ENCODE measurements at places on chromosomes 5 and 9.

DNA sequence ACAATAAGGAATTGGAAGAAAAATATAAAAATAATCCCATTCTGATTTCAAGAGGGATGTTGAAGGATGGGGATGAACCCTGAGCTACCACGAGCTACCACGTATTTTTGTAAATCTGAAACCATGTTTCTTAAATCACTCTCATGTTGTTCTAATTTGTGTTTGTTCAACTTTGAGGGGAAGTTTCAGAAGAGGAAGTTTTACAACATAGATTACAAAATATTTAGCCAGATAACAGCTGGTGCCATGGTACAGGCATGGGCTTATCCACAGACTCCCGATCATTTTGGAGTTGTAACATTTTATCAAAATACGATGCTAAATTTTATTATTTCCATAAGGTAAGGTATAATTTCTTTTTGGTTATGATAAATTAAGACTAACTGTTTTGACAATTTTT is 15.2 kb downstream of the CCDC125 start:
- no peak for DNase-seq

GRCh38 chr9:24118190-24118589 is 292.1 kb upstream of the ELAVL2 start:
- no peak for DNase-seq

GRCh38 chr9:121368745-121369144 is 1.3 kb downstream of the STOM start:
- no peak for DNase-seq

DNA sequence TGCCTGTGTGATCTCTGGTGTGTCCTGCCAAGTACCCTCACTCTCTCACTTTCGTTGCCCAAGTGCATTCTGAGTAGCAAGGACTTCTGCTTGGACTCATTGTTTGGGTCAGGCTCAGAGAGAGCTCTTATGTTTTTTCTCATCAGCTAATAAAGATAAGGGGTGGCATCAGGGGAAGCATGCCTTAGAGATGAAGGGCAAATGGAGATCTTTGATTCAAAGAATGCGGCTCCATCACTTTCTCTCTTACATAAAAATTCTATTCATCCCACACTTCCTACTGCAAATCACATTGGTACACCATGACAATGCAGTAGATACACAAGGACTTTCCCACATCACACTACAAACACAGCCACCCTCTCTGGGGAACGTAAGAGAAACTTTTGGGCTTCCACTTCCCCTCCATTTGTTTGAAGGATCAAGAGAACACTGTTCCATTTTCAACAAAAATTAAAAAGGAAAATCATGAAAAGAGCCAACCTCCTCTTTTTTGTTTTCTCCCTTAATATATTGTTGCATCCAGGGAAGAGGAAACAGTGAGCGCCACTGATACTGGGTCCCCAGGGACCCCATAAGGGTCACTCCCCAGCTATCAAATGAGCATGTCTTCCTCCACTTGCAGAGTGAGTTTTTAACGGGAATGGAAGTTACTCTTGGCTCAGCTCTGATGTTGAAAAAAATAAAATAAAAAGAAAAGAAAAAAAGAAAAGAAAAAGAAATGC is 73.0 kb downstream of the ZNF366 start:
- no peak for DNase-seq

- no peak for DNase-seq
Observed at GRCh38 chr5:68354315-68354714, 138.8 kb downstream of the PIK3R1 start.

DNA sequence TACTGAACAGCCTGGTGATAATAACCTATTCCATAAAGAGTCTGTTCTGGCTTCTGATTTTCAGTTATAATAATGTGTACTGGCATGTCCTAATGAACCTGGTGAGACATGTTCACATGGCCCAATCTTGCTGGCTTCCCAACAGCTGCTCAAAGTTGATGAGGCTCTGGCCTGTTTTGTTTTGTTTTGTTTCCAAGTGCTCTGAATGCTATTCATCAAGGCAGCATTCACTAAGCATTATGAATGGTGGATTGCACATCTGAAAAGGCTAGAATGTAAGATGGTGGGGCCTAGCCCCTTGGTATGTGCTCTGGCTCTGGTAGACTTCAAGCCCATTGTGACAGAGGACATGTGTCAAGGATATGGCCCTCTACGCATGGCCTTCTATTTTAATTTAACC is 388.5 kb downstream of the PSAT1 start:
- no peak for DNase-seq

DNA sequence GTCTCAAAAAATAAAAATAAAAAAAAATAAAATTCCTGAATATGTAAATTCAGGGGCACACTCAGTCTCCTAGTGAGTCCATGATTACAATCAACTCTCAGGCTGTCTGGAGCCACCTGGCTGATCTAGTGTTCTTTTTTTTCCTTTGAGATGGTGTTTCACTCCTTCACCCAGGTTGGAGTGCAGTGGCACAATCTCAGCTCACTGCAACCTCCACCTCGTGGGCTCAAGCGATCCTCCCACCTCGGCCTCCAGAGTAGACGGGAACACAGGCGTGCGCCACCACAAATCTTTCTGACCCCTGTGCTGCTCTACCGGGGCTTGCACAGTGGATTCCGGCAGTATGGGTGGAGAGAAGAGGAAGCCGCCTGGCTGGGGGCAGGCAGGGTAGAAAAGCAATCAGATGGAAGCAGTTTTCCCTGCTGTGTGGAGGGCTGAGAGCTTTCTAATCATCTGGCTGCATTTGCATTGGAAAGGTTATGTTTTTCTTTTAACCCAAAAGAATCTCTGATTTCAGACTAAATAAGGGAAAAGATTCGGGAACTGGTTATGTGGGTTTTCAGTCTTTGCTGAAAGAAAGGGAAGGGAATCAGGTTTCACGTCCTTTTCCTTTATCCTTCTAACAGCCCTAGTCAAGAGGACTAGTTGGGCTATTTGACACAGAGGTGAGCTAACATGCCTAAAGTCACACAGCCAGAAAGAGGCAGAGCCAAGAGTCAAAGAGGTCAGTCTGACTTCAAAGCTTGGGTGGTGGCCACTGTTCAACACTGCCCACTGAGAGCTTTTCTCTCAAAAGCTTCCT is 26.3 kb upstream of the CORO2A start:
- DNase-seq: no peak

- DNase-seq: peak; percentile 22
Observed at GRCh38 chr5:158754018-158754514, 345.6 kb downstream of the EBF1 start.

GRCh38 chr5:115379622-115380344 is 83.3 kb upstream of the CCDC112 start:
- DNase-seq: peak; percentile 71

GRCh38 chr5:91224969-91225368 is 158.1 kb downstream of the ARRDC3 start:
- no peak for DNase-seq

DNA sequence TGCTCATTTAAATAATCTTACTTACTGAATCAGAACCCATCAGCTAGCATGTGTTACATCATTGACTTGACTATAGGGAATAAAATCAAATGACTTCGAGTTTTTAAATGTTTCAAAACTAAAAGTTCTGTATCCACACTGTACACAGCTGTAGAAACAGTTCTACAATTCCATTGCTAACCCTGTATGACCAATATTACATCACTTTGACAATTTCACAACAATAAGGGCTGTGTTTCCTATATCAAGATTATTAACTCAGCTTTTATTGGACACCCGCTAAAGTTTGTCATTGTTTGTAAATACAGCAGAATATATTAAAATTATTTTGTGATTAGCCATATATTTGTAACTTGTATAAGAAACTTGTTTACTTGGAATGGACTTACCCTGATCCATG is 540.8 kb downstream of the PRELID2 start:
- DNase-seq: no peak

DNA sequence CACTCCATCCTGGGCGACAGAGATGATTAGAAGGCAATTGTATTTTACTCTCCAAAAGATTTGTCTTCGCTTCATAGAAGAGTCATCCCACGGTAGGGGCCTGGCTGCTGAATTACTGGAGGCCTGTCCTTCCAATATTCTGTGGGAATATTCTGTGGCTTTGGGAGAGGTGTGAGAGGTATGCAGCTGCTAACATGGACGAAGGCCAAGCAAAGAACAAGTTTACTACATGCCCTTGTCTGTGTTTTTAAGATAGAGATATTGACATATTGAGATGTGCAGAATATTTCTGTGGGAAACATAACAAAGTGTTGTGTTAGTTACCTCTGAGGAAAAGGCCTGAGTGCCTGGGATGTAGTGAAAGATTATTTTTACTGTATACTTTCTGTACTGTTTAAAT is 71.8 kb upstream of the SMIM15 start:
- DNase-seq: no peak

DNA sequence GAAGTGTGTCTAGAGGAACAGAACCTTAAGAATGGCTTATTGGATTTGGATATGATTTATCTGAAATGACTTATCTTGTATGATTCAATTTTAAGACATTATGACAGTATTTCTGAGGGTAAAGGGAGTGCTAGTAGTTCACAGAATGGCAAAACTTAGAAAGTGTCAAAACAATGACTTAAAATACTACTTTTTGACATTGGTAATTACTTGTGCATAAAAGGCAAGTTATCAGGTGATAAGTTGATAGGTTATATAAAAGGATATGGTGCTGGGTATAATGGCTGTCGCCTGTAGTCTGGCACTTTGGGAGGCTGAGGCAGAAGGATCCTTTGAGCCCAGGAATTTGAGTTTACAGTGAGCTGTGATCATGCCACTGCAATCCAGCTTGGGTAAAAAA is 494.4 kb downstream of the CDH9 start:
- no peak for DNase-seq

- no peak for DNase-seq
Observed at GRCh38 chr5:68214482-68215207, 911 bp upstream of the PIK3R1 start.

DNA sequence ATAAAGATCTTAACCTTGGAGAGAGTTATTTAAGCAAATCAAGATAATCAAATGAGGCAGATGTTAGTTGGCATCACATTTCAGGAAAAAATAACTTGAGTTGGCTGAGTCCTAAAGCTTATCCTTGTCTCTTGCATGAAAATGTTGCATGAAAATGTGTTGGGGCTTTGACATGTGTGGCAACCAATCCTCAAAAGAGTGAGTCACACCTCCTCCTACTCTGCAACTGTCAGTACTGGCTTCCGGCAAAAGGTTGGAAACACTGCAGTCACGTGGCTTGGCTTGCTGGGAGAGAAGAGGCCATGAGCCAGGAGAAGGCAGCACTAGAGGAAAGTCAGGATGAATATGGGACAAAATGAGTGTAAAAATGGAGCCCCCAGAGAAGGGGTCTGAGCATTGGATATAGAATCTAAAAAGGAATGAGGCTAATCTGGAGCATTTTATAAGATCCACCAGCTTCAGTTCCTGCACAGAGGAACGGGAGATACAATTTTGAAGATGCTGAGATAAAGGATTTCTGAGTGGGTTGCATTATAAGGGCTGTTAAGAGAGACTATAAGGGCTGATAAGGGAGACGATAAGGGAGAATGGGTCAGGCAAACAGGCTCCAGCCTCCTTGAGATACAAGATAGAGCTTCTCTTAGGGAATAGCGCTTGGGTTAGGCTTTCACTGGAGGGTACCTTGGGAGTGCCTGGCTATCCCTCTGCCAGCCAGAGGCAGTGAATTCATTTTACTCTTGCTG is 43.1 kb downstream of the SPATA31D1 start:
- DNase-seq: peak; percentile 26

DNA sequence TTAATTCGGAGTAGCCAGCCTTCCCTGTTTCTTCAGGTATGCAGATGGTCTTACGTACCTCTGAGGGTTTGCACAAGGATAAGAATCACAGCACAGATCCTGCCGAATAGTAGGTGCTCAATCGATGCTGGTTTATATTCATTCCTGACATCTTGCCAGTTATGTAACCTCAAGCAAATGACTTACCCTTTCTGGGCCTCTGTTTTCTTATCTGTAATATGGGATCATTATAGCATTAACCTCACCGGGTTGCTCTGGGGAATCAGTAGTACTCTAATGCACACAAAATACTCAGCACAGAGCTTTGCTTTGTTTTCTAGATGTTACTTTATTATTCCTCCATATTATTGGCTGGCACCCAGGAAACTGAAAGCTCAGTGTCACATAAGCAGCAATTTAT is 7.7 kb upstream of the NR5A1 start:
- DNase-seq: no peak

- peak; percentile 40 for DNase-seq
Observed at GRCh38 chr9:32395510-32396216, 11.2 kb downstream of the ACO1 start.

- no peak for DNase-seq
Observed at GRCh38 chr5:114054594-114054993, 307.3 kb upstream of the KCNN2 start.

- no peak for DNase-seq
Observed at GRCh38 chr9:14085810-14086209, 228.1 kb downstream of the NFIB start.

GRCh38 chr5:157431544-157432200 is 28.3 kb upstream of the NIPAL4 start:
- DNase-seq: peak; percentile 76

- DNase-seq: no peak
Observed at GRCh38 chr9:89367281-89367680, 49.0 kb downstream of the SECISBP2 start.

DNA sequence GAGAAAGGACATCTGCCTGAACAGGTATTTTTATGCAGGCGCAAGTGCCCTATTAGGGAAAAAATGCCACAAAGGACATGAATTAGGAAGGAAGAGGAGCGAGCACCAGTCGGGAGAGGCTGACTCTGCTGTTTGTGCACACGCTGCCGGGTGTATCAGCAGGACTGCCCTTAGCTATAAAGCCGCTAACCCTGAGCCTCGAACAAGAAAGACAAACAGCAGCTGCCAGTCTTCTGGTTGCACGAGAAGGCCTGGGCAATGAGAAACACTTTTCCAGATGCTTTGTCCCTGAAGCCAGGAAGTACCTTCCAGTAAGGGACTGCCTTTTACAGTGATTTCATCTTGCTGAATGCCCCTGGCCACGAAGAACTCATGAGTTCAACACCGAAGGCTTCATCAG is 12.6 kb downstream of the QSOX2 start:
- no peak for DNase-seq

DNA sequence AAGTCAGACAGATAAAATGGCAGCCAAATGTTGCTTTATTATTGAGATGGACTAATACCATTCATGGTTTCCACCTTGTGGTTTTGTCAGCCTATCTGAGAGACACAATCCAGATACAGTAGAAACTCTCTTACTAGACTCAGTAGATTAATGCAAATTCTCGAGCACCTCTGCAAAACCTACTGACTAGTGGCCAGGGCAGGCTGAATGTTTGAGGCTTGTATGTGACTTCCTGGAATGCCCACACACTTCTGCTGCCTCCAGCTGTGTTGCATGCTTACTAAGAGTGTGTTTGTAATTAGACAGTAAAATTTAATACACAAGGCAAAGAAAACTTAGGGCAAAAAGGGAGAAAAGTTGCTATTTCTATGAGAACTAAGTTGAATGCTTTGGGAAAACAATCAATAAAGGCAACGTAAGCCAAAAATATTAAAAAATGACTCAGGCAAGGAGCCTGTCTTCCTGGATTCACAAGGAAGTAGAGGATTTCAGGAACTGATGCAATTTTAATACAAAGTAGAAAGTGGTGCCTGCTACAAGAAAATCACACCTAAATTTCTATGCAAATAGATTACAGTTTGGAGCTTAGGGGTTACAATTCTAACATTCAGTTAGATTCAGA is 30.2 kb upstream of the CCNG1 start:
- no peak for DNase-seq
